Pancreas (tissue), 10 donors: ENCODE measurements at places on chromosomes 6 and 20. TPM values are rescaled to one million over a fixed set of nuclear protein-coding genes. Genes with fewer than 3 reads are reported as not detected.

WFDC13 gene
- not detected for polyA plus RNA-seq

CCM2L gene
- 5.3 TPM for polyA plus RNA-seq

C20orf144 gene
- 0.12 TPM for polyA plus RNA-seq

DEFB124 gene
- polyA plus RNA-seq = not detected

PACSIN1 gene
- 2.0 TPM for polyA plus RNA-seq

CDH4 gene
- 0.27 TPM for polyA plus RNA-seq

SLC22A1 gene
- 0.80 TPM for polyA plus RNA-seq

PPP1R14C gene
- polyA plus RNA-seq = 7.3 TPM

SLC22A16 gene
- polyA plus RNA-seq = not detected

PTGIS gene
- polyA plus RNA-seq = 3.5 TPM

HLA-A gene
- 220 TPM for polyA plus RNA-seq

TINAG gene
- polyA plus RNA-seq = not detected

CAGE1 gene
- not detected for polyA plus RNA-seq

PPIL6 gene
- 1.1 TPM for polyA plus RNA-seq

PM20D2 gene
- polyA plus RNA-seq = 3.6 TPM

FOXA2 gene
- polyA plus RNA-seq = 30.4 TPM

LBP gene
- 0.30 TPM for polyA plus RNA-seq

FAM110A gene
- 5.3 TPM for polyA plus RNA-seq

CD40 gene
- polyA plus RNA-seq = 10.0 TPM

GRIK2 gene
- 0.61 TPM for polyA plus RNA-seq

LAMA4 gene
- 3.4 TPM for polyA plus RNA-seq

ATP6V1G2 gene
- polyA plus RNA-seq = 1.9 TPM

GLP1R gene
- polyA plus RNA-seq = 3.4 TPM

SPEF1 gene
- 1.7 TPM for polyA plus RNA-seq
